IPS DF 6.9 (cell line): ENCODE measurements at places on chromosomes 4 and X.

DNA sequence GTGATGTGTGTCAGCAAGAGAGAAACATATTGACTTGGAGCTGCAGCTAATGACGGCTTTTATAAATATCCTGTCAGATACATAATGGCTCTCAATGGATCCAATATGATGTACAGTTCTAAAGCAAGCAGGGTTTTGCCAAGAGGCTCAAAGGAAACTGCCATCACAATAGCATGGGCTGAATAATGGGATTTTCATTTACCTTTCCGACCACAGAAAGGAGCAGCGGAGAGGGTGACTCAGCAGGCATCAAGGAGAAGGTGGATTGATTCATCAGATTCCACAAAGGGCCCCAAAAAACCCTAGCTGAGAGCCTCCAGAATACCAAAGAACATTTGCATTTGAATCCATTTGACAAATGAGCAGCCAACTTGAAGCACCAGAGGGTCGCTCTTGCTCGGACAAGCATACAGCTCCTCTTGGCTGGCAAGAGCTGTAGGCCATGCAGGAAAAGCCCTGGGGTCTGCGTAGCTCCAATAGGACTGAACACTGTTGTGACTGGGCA, 355.7 kb upstream of the NOCT start:
- DNase-seq: no peak

DNA sequence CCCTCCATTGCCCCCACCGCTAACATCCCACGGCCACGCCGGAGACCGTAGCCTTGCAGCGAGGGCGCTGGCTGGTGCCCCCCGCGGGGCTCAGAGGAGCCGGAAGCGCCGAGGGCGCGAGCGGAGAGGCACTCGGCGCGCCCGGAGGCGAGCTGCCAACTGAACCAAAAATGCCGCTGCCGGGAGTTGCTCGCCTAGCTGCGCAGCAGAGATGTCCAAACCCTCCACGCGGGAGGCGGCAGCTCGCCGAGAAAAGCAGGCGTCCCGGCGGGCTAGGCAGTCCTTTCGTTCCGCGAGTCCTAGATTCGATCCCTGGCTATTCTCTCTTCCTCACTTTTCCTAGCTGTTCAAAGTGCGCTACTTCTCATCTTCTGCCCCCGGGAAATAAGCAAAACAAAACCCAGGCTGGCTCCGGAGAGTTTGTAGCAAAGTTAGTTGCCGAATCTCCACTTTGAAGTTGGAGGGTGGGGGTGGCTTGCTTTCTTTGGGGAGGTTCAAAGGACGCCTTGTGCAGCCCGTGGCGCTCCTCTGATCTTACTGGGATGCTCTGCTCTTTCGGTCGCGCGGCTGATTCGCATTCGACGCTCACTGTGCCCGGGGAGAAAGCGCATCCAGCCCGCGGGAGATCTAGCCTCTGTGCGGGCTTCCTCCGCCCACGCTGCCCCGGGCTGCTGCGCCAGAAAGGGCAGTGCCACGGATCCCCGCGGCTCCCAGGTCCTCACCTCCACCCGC, 723 bp downstream of the NKX6-1 start:
- DNase-seq: no peak

- DNase-seq: no peak
These were observed 24.8 kb upstream of the MAP3K15 start for GRCh38 chrX:19540076-19540475.

- DNase-seq: no peak
These were observed 4.3 kb downstream of the FHDC1 start for GRCh38 chr4:152940461-152940860.

- no peak for DNase-seq
These were observed 39.3 kb upstream of the PRPS2 start for GRCh38 chrX:12751887-12752286.

DNA sequence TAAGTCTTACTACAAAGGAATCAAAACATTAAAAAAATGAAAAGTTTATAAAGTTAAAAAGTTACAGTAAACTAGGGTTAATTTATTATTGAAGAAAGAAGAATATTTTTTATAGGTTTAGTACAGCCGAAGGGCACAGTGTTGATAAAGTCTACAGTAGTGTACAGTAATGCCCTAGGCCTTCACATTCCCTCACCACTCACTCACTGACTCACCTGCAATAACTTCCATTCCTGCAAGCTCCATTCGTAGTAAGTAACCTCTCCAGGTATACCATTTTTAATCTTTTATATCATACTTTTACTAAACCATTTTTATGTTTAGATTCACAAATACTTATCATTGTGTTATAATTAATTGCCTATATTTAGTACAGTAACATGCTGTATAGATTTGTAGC, 307.5 kb upstream of the FAM241A start:
- DNase-seq: no peak

- DNase-seq: no peak
These were observed 214.5 kb downstream of the NAF1 start for GRCh38 chr4:162952232-162952631.

- DNase-seq: no peak
These were observed 99.7 kb upstream of the CXorf66 start for GRCh38 chrX:140064993-140065392.

DNA sequence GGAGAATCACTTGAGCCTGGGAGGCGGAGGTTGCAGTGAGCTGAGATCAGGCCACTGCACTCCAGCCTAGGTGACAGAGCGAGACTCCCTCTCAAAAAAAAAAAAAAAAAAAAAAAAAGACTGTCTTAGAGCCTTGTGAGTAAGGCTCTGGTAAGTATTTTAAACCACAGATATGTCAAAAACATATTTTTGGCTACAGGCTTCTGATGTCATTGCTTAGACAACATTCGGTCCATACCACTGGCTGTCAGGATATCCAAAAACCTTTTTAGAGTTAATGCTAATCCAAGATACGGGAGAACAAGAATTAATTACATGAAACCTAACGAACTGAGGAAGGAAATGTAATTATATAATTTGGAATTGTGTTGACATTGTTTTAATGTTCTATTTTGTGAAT, 999.5 kb upstream of the PABPC4L start:
- DNase-seq: no peak

DNA sequence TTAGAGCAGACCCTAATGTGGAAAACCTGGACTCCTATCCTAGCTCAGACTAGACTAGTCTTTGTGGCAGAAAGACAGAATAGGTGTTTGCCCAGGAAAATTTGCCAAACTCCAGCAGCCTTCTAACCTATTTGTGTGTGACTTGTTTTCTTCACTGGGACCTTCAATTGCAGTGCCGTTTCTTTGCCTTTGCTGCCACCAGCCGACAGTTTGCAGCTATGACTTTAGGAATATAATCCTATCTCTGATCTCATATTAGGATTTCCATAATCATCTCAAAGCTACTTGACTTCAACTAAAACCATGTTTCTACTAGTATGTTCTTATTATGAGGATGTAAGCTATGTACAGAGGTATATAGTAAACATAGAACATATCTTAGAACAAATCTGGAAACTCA, 60.2 kb upstream of the PGAM4 start:
- DNase-seq: no peak

- no peak for DNase-seq
These were observed 136.6 kb downstream of the STAG2 start for GRCh38 chrX:124098089-124098488.

- no peak for DNase-seq
These were observed 166.4 kb upstream of the ATP6AP2 start for GRCh38 chrX:40414335-40414734.

DNA sequence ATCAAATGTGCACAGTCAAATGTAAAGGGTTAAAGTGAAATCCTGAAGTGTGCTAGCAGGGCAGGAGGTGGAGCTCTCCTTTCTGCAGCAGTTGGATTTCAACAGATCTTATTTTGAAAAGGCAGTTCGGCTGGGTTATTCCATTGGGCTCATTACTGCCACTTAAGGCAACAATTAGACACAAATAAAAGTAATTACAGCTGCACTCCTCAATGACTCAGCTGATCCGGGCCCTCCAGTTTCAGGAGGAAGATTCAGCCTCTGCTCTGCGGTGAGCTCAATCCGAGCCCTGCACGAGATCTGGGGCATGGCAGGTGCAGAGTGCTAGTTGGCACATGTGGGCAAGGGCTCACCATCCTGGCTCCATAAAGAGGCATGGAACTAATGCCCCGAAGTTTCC, 85.4 kb downstream of the PHKA2 start:
- no peak for DNase-seq

GRCh38 chr4:96227515-96227914, 387.6 kb downstream of the PDHA2 start:
- peak; percentile 11 for DNase-seq

DNA sequence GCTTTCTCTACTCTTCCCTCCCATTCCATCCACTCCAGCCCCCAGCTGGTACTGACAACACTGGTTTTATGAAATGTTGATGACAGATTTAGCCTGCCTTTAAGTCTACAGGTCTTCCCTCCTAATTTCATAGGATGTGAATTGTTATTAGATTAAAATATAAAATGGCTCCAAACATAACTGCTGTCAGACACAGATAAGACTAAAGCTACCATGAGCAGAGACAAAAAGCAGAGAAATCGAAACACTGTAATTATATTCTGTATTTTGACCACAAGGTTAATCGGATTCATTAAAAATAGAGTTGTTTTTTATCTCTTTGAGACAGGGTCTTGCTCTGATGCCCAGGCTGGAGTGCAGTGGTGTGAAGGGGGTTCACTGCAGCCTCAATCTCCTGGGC, 28.3 kb downstream of the SEC24D start:
- DNase-seq: no peak

GRCh38 chrX:51899741-51900140, 6.3 kb downstream of the MAGED1 start:
- DNase-seq: no peak

- no peak for DNase-seq
These were observed 34.6 kb downstream of the COX18 start for GRCh38 chr4:73034896-73035295.

DNA sequence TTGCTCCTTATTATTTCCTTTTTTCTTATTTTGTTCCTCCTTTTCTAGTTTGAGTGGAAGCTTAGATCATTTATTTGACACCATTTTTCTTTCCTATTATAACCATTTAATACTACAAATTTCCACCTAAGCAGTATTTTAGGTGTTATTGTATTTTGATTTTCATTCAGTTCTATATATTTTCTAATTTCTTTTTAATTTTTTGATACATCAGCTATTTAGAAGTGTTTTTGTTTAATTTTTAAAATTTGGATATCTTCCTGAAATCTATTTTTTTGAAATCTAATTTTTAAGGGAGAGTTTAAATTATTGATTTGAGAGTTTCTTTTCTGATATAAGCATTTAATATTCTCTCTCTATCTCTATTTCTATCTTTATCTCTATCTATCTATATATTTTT, 108.1 kb downstream of the LARP1B start:
- no peak for DNase-seq

DNA sequence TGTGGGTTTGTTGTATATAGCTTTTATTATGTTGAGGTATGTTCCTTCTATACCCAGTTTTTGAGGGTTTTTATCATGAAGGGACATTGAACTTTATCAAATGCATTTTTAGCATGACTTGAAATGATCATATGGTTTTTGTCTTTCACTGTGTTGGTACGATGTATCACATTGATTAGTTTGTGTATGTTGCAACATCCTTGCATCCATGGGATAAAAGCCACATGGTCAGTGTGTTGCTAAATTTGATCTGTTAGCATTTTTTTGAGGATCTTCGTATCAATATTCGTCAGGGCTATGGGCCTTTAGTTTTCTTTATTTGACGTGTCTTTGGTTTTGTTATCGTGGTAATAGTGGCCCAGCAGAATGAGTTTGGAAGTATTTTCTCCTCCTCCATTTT, 11.3 kb upstream of the BLTP1 start:
- no peak for DNase-seq

DNA sequence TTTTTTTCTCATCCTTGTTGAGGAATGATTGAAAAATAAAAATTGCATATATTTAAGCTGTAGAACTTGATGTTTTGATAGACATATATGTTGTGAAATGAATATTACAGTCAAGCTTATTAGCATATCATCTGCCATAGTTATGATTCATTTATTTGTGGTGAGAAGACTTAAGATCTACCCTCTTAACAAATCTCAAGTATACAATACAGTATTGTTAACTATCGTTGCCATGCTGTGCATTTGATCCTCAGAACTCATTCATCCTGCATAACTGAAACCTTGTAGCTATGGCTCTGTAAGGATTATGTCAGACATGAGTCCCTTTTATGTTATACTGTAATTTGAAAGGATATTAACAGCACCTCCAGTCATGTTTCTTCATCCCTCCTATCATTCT, 2045.3 kb downstream of the ARAP2 start:
- no peak for DNase-seq

- no peak for DNase-seq
These were observed 50.8 kb upstream of the BOD1L1 start for GRCh38 chr4:13678186-13678924.
